ENCODE measurements at places on chromosomes 12 and 14.

DNA sequence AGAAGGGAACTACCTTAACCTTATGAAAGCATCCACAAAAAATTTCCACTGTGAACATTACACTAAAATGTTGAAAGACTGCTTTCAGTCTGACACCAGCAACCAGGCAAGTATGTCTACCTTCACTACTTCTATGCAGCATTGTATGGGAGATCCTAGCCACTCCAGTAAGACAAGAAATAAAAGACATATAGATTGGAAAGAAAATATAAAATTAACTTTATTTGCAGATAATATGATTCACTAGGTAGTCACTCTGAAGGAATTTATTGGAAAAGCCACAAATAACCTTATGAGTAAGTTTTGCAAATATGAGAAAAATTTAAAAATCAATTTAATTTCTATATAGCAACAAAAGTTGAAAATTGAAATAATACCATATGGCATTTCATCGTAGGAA, 172.0 kb downstream of the RERGL start:
- DNase-seq = no peak

DNA sequence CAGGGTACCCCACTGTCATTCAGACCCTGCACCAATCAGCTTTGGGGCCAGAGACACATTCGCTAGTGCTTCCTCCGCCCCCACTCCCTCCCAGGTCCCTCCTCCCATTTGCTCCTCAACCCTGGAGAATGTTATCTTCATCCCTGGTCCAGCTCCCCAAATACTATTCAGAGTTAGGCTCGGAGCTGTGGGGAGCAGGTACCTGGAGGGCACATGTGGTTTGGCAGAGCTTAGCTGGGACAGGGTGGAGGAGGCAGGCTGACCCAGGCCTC, 19.5 kb downstream of the VSX2 start:
- no peak for DNase-seq

- no peak for DNase-seq
These were observed 29.4 kb upstream of the ESRRB start for GRCh38 chr14:76346391-76347160.

GRCh38 chr12:26246483-26247164, 51.3 kb downstream of the SSPN start:
- no peak for DNase-seq

- DNase-seq = no peak
These were observed 29.6 kb upstream of the KCNK10 start for GRCh38 chr14:88352698-88353097.

- DNase-seq = no peak
These were observed 155.6 kb downstream of the ETV6 start for GRCh38 chr12:11805043-11805442.

GRCh38 chr12:117028254-117028653, 71.0 kb downstream of the TESC start:
- no peak for DNase-seq

GRCh38 chr14:102540315-102541028, 30.9 kb upstream of the ANKRD9 start:
- no peak for DNase-seq

GRCh38 chr12:44031472-44032185, 195.7 kb downstream of the TMEM117 start:
- DNase-seq = no peak

- DNase-seq = no peak
These were observed 248.5 kb downstream of the DUSP6 start for GRCh38 chr12:89103831-89104230.

GRCh38 chr14:29126361-29126760, 359.8 kb downstream of the FOXG1 start:
- no peak for DNase-seq

DNA sequence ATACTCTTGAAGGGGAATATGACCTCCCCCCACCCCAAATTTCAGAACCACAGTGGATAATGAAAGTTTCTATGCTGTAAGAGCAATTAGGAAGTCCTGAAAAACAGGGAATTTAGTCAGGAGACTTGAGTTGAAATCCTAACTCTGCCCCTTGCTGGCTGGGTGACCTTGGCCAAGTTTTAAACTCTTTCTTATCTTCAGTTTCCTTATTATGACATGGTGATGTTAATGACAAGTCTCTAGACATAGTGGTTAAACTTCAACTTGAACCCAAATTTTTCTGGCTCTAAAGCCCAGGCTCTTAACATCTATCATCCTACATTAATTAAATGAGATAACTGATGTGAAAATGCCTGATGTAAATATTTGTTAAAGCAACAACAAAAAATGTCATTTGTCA, 325.9 kb downstream of the APAF1 start:
- no peak for DNase-seq
